T1000 (cell line): ENCODE measurements at places on chromosomes 4 and X.

- no peak for DNase-seq
These were observed 165.6 kb downstream of the CHIC1 start for GRCh38 chrX:73728602-73729001.

GRCh38 chr4:82421796-82422560 is 8.3 kb downstream of the HNRNPDL start:
- no peak for DNase-seq

DNA sequence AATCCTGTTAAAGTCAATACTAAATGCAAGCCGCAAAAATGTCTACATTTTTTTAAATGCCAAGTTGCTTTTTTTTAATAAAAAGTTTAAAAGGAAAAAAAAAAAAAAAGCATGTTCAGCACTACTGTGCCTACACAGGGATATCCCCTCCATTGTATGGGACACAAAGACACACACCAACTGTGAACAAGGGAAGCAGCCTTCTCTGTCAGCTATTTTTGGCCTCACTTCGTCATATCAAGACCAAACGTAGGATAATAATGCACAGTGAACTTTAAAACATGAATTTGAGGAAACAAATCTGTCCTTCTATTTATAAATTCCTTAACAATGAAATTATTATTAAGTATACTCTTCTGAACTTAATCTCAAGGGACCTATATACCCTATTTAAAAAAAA is 4.4 kb downstream of the FBXW7 start:
- no peak for DNase-seq

GRCh38 chrX:119990556-119991004 is 47.0 kb upstream of the NKAP start:
- DNase-seq: no peak

- DNase-seq: no peak
These were observed 16.1 kb downstream of the LRP2BP start for GRCh38 chr4:185379326-185380295.

GRCh38 chrX:54166915-54167314 is 16.1 kb downstream of the FAM120C start:
- DNase-seq: no peak

GRCh38 chr4:146132445-146132844 is 43.1 kb upstream of the LSM6 start:
- DNase-seq: no peak

DNA sequence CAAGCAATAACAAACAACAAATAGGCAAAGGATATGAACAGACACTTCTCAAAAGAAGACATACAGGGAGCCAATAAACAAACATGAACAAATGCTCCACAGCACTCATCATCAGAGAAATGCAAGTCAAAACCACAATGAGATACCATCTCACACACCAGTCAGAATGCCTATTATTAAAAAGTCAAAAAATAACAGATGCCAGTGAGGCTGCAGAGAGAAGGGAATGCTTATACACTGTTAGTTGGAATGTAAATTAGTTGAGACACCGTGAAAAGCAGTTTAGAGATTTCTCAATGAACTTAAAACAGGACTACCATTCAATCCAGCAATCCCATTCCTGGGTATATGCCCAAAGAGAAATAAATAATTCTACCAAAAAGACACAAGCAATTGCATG is 129.8 kb upstream of the MAGEB2 start:
- no peak for DNase-seq

- DNase-seq: no peak
These were observed 224.6 kb downstream of the SPRY1 start for GRCh38 chr4:123621072-123621705.

GRCh38 chr4:2186133-2186864 is 55.6 kb downstream of the HAUS3 start:
- no peak for DNase-seq

- DNase-seq: no peak
These were observed 19.9 kb downstream of the MAN2B2 start for GRCh38 chr4:6594826-6595355.
